ENCODE measurements at places on chromosomes 6 and 20.

DNA sequence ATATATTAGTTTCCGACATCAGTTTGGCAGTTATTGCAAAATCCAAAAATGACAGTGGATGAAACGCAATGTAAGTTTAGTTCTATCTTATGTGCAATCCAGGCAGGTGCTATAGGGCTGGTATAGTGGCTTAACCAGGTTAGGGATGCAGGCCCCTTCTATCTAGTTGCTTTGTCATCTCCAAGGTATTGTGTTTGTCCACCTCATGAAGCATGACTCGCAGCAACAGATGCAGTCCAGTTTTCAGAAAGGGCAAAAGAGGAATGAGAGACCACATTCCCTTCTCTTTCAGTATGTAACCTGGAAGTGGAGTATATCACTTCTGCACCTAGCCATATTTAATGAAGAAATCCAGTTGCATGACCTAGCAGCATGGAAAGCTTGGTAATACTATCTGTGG lies 59.7 kb downstream of the PKIB start:
- DNase-seq = no peak

GRCh38 chr6:31842053-31842452 lies 14.5 kb downstream of the HSPA1B start:
- DNase-seq = no peak

GRCh38 chr20:48047447-48047846 lies 262.2 kb upstream of the SULF2 start:
- no peak for DNase-seq

DNA sequence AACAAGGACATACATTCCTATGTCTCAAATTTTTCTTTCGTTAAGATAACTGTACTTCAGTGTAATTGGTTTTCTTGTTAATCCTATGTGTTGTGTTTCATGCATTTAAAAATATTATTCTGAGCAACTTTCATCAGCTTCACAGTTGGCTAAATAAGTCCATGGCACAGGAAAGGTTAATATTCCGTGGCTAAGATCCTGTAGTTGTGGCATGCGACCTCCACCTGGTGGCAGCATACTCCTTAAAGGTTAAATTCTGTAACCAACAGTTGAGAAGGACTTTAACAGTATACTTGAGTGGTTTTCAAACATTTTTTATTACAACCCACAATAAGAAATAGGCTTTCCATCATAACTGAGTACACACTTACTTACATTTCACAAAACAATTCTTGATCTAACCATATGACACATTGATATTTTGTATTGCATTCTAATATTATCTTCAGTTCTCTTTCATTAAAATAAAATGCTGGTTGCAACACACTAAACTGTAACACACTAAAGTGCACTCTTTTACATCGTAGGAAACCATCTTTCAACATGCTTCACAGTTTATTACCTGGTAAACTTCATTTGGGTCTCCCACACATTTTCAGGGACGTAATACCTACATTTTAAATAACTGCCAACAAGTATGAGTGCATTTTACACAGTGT lies 118.3 kb downstream of the SLX4IP start:
- DNase-seq = no peak

- no peak for DNase-seq
Measured at GRCh38 chr6:116016846-116017545, 43.7 kb downstream of the FRK start.

- DNase-seq = no peak
Measured at GRCh38 chr6:83756565-83756964, 47.7 kb upstream of the SNAP91 start.

DNA sequence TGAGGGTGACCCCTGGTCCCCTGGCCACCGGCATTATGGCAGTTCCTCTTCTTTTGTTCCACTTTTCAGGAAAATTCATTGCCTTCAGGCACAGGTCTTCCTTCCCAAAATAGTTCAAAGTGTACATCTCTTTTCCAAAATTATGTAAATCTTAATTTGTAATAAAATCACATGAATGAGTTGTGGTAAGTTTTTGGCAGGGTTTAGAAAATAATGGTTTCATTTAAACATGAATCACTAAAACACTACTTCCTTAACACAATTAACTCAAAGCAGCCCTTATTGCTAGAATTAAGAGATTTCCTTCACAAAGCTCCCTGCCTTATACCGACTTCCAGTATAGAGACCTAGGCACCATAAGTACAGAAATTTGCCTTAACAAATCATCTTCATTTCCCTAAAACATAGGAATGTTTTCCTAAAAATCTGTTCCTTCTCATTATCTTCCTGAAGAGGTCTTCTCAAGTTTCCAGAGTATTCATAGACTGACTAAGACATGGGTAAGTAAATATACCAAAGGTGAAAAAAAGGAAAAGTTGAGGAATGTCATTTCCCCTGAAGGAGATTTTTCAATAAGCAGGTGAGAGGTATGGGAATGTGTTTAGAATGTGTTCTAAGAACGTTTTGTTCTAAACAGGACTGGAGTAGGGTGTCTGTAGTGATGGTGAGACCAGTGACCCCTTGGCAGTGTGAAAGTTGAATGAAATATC lies 148.2 kb upstream of the CITED2 start:
- DNase-seq = no peak

- DNase-seq = no peak
Measured at GRCh38 chr6:6683969-6684833, 95.7 kb downstream of the LY86 start.

DNA sequence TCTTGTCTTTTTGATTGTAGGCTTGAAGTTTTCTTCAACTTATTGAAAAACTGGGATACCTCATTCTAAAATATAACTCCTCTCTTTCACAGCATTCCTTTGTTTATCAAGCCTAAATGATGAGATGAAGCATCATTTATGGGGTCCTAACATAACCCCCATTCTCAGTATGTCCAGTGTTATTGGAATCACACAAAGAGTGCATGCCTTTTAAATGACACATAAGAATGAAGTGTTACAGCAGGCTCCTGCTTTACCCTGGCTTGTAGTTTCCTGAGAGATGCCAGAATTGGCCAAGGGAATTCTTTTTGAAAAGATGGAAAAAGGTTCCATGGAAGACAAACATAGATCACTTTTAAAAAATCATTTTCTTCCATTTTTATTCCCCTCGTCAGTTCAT lies 502.4 kb downstream of the BCKDHB start:
- no peak for DNase-seq

- no peak for DNase-seq
Measured at GRCh38 chr6:53216301-53216700, 67.7 kb upstream of the GCM1 start.

DNA sequence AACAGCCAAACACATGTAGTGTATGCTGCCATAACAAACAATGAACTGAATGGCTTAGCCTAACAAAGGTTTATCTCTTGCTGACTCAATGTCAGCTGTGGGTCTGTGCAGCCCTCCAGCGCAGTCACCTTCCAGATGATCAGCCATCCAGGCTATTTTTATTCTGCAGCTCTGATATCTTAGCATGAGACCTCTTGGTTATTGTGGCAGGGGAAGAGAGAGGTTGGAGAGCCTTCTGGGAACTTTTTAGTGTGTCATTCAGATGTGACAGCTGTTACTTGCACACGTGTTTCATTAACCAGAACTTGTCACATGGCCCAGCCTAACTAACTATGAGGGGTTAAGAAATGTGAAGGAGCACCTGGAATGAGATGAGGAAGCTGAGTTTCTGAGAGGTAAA lies 202.5 kb downstream of the DHX35 start:
- DNase-seq = no peak

- DNase-seq = no peak
Measured at GRCh38 chr6:145044641-145045246, 690.6 kb downstream of the EPM2A start.

DNA sequence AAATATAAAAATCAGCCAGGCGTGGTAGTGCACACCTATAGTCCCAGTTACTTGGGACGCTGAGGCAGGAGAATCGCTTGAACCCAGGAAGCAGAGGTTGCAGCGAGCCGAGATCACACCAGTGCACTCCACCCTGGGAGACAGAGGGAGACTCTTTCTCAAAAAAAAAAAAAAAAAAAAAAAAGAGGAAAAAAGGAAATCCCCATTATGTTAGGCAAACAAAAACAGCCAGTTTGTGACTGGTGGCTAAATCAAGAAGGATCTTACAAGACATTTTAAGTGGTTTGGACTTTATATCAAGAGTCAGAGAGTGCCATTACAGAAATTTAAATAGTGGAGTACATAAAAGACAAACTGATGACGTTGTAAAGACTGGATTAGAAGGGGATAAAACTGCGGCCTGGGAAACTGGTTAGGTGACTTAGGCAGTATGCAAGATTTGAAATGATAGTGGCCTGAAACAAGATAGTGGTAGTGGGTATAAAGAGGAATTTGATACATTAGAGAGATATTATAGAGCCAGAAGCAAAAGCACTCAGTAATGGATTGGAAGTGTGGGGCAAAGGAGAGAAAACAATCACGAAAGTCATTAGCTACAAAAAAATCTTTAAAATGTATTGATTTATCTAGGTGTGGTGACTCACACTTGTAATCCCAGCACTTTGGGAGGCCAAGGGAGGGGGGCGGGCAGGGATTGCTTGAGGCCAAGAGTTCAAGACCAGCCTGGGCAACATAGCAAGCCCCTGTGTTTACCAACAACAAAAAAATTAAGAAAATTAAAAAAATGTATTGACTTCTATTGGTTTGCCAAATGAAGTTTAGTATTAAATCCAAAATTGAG lies 1.7 kb upstream of the MYO6 start:
- DNase-seq = no peak
